ENCODE measurements at places on chromosomes 3 and 15.

- no peak for DNase-seq
Observed at GRCh38 chr15:31554261-31554660, 227.6 kb downstream of the KLF13 start.

DNA sequence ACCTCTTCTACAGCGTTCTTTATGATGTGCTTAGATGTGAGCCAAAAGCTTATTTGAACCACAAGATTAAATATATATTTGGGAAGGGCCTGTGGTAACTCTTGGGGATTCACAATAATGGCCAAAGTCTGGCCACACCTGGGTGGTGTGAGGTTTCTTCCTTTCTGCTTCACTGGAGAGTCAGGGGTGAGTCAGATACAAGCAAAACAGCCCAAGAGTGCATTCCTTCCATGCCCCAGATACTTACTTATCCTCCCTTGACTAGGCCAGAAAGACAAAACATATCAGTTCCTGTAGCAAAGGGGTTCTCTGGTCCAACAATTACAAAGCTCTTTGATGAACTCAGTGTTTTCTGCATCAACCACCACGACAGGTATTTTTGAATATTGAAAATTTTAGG, 941 bp downstream of the ZBED2 start:
- DNase-seq = no peak

- DNase-seq = peak; percentile 84
Observed at GRCh38 chr3:176663837-176664831, 533.1 kb downstream of the TBL1XR1 start.

GRCh38 chr15:73386886-73387506, 18.2 kb upstream of the HCN4 start:
- no peak for DNase-seq

GRCh38 chr3:81339040-81339845, 422.2 kb downstream of the GBE1 start:
- no peak for DNase-seq
